Fibroblast of skin of left biceps (primary cell): ENCODE measurements at places on chromosomes 3 and 15.

DNA sequence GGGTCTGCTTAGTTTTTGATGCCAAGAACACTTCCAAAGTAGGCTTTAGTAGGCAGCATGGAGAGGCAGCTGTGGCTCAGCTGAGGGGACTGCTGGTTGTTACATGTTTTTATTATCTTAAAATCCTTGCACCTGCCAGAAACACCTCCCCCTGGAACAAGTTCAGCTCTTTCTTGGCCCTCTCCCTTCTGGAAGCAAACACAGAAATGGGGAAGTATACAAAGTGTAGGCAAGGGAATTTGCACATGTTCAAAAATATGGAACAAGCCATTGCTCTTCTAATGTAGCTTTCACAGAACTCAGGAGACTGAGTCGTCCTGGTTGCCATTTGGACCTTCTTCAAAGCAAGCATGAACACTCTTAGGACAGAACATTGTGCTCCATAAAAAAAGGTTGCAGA, 169.1 kb upstream of the SEMA6D start:
- no peak for DNase-seq

- DNase-seq: no peak
Measured at GRCh38 chr3:195401943-195402342, 40.9 kb downstream of the ACAP2 start.

DNA sequence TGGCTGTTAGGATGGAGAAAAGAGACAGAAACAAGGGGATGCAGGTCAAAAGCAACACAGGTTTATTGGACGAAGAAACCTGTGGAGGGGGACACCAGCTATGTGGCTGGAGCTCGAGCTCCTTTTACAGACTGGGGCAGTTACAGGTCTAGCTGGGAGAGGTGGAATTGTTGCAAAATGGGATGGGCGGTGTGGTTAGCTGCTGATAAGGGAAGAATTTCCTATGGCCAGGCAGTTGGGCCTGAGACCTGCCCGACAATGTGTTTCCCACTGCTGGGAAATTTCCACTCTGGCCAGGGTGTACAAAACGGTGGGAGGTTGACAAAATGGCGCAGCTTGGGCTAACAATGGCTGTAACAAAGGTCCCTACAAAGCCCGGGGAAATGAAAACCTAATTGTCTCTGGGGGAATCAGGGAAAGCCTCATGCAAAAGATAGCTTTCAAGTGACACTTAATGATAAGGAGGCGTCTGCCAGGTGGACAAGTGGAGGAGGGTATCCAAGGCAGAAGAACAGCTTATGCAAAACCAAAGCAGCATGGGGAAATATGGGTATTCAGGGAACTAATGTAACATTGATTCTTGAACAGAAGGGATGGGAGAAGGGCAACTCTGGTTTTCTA, 137.4 kb upstream of the SGO1 start:
- no peak for DNase-seq

DNA sequence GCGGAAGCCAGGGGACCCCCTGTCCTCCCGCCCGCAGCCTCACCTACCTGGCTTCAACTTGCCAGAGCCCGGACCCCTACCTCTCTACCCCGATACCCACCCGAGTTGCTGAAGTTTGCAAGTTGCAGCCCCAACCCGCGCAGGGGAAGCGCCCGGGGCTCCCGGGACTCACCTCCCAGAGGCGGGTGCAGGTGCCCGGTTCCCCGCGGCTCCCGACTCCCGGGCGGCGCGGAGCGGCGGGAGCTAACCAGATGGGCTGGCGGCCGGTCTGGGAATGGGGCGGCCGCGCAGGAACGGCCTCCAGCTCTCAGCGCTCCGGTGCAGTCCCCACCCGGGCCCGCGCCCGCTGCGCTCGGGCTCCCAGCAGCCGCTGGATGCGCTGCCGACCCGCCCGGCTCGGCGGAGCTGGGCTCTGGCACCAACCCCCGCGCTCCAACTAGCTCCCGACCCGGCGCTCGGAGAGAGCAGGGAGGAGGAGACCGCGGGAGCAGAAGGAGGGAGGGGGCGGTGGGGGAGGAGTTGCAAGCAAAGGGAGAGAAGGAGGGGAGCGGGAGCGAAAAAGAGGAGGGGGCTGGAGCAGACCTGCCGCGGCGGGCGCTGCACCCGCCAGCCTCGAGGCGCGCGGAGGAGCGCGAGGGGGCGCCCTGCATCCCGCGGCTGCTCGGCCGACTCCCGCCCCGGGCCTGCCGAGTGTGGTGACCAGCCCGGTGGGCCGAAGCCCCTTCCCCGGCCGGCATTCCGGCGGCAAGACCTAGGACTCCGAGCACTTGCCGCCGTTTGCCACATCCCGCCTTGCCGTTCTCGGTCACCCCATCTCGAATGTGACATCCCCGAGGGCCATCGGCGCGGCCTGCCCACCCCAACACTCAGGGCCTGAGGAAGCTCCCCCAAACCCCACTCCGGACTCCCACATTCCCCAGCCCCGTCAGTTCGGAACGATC, at the start of gene SEMA5B:
Gene SEMA5B, minus strand, starts transcription at position 472 of the 941 bp plus-strand sequence. CDS start 66,500 bp downstream, outside the sequence.
- DNase-seq: no peak

GRCh38 chr15:70578196-70578595, 185.2 kb downstream of the UACA start:
- no peak for DNase-seq

DNA sequence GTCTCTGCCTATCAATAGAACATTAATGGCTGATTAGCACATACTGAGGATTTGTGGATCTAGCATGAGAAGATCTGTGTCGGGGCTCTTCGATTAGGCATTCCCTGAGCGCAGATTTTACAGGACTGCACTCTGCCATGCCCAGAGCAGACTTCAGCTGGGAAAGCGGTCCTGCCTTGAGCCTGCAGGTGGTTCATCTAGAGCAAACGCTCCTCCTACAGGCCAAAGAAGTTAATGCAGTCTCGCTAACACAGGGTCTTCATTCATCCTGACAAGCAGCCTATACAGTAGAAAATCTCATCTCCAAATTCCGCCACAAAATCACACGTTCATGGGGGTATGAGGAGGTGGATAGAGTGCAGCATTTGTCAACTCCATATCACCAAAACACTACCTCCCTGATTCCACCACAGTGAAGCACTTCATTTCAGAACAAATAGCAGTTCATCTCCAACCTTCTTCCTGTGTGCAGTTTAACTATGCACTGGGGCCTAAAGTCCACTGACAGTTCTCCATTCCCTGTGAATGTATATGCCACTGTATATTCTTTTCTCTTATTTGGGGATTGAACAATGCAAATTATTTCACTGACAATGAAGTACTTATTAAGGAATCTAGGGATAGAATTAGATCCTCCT, 405.8 kb downstream of the IGSF11 start:
- peak; percentile 11 for DNase-seq

GRCh38 chr3:114852966-114853365, 294.1 kb downstream of the ZBTB20 start:
- no peak for DNase-seq

DNA sequence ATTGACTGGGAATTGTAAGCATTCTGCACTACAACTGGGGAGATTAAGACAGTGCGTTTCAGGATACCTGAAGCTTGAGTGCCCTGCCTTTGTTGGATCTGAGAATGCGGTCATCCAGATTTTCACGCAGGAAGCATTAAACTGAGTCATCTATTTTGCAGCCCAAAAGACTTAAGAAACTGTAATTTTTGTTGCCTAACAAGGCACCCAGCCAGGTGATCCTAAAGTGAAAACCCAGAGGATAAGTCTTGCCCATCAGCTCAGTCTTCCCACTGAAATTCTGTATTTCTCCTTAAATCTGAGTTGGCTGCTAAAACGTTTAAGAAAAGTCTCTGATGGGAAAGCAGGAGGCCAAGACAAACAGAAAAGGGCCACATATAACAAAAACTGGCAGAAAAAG, 242.5 kb upstream of the TMCO5A start:
- DNase-seq: peak; percentile 3

DNA sequence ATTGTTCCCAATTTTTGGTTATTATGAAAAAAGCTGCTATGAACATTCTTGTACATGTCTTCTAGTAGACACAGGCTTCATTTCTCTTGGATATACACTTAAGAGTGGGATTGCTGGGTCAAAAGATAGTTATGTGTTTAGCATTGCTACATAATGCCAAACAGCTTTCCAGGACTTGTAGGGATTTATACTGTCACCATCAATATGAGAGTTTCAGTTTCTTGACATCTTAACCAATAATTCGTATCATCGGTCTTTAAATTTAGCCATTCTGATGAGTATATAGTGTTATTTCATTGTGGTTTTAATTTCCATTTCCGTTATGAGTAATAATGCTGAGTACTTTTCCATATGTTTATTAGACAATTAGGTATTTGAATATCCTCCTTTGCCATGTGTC, 190.3 kb upstream of the PFN2 start:
- no peak for DNase-seq

DNA sequence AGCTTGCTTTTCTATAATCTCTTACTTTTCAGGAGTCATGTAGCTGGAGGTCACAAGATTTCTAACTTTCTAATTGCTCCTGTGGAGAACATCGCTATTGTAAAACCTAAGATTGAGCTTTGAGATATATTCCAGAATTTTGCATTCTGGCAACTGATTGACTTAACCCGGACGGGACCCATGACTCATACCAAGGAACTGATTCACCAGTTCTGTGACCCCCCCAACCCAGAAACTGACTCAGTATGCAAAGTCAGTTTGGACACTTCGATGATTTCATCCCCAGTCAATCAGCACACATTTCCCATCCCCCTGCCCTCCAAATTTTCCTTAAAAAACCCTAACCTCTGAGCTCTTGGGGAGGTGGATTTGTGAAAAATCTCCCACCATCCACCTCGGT, 396.5 kb upstream of the GBE1 start:
- DNase-seq: no peak

GRCh38 chr15:101399431-101399830, 90.1 kb downstream of the PCSK6 start:
- DNase-seq: no peak

- no peak for DNase-seq
Measured at GRCh38 chr3:28949580-28949979, 331.3 kb upstream of the RBMS3 start.

- no peak for DNase-seq
Measured at GRCh38 chr3:64105816-64106215, 82.5 kb upstream of the PSMD6 start.

DNA sequence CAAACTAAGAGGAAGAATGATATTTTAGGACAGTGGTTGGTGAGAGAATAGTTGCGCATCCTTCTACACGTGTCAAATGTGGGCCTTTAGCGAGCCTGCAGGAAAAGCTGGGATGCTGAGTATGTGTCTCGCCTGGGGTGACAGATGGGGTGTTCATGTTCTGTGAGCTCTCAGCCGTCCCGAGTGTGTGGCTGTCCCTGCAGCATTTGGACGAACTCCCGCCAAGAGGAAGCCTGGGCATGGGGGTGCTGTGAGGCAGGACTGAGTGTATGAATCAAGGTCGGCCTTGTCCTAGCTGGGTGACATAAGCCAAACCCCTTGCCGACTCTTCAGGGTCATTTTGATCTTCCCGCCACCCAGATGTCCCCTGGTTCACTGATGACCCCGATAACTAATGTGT, 94.8 kb downstream of the CACNA1D start:
- DNase-seq: no peak

- DNase-seq: no peak
Measured at GRCh38 chr3:150260398-150260710, 147.7 kb upstream of the TSC22D2 start.

DNA sequence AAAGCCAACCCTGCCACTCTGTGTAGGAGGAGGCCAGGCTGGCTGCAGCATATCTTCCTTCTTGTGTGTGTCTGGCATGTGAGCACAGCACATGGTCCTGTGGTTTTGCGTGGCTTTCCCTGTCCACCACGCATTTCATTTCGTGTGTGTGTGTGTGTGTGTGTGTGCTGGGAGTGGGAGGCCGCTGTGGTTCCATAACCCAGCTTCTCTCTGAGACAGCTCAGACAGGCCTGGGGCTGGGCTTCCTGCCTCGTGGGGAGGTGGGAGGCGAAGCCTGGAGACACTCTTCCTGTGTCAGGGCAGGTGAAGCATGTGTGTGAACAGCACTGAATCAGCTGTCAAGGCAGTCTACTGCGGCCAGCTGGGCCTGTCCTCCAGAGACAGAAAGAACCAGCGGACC, 16.0 kb upstream of the MRPS22 start:
- no peak for DNase-seq

GRCh38 chr3:57393977-57394376, 101.5 kb upstream of the ASB14 start:
- DNase-seq: no peak

- no peak for DNase-seq
Measured at GRCh38 chr15:87193481-87193880, 1063.1 kb downstream of the NTRK3 start.

DNA sequence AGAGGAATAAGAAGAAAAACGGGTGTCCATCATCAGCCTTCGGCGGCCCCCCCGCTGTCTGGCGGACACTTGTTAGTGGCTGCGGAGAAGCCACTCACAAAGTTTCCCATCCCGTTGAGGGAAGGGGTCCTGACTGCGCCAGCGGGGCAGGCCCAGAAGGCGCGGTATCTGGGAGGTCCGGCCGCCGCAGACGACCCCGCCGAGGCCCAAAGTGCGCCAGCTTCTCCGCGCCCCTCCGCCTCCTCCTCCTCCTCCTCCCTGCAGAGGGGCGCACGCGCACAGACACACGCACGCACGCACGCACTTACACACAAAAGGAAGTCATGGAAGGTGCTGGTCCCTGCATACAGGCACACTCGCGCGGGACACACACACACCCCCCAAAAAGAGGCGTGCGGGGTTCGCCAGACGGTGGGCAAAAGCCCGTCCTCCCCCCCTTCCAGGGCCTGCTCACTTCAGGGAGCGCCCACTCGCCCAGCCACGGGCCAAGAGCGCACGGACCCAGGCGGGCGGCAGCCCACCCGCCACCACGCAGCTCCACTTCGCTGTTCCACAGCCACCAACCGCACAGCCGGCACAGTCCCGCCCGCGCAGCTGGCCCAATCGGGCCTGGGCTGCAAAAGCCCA, 18.0 kb downstream of the ZNF148 start:
- no peak for DNase-seq

GRCh38 chr3:123688241-123688747, 103.4 kb upstream of the HACD2 start:
- DNase-seq: peak; percentile 47

- no peak for DNase-seq
Measured at GRCh38 chr3:29590012-29590411, 309.1 kb downstream of the RBMS3 start.

GRCh38 chr3:15616053-15616452, 14.5 kb downstream of the BTD start:
- DNase-seq: no peak

DNA sequence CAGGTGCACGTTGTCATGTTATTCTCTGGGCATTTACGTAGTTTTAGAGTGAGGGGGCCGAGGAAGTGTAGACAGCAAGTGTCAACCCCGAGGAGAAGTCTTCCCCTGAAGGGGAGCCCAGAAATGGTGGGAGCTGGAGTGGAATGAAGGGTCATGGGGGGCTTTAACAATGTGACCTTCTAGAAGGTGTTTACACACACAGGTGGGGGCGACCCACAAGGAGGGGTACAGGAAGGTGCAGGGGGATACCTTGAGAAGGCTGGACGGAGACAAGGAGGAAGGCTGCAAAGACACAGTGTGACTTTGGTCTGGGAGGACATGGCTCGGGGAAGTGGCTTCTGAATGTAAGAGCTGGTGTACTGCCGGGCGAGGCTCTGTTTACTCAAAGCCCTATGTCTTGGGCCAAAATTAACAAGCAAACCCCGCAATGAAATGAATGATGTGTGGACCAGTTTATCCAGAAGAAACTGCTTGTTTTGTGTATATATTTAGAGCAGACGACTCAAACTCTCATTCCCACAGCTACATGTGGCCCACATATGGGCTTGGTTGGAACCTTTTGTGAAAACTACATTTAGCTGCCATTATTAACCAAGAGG, 18.7 kb downstream of the TRPM1 start:
- no peak for DNase-seq

GRCh38 chr3:171193693-171194092, 167.2 kb upstream of the SLC2A2 start:
- no peak for DNase-seq

GRCh38 chr3:126571078-126571477, 12.3 kb upstream of the C3orf22 start:
- no peak for DNase-seq

GRCh38 chr15:23823508-23823907, 136.4 kb upstream of the NDN start:
- no peak for DNase-seq
